MCF 10A (cell line): ENCODE measurements at places on chromosomes 5 and 9. TPM values are rescaled to one million over a fixed set of nuclear protein-coding genes. Genes with fewer than 3 reads are reported as not detected.

DNA sequence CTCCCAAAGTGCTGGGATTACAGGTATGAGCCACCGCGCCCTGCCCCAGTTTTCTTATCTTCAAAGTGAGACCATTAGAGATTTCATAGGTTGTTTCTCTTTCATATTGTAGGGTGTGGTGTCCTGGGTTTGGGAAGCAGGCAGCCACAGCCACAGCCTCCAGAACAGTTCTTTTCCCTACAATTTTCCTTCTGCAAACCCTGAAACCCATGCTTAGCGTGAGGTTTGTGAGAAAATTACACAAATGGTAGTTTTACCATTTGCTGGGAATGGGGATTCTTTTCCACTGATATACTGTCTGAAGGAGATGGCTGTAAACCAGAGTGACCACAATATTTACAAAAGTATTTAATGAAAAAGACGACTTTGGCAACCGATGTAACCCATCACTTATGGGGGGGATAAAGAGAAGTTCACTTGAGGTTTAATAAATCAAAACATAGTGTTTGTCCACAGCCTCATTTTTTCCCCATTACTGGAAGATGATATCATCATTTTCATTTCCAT lies 26.7 kb upstream of the ECM2 start:
- no peaks in the 10 kb centered on the region for H3K4me1 ChIP-seq
- no peaks in the 10 kb centered on the region for H3K27me3 ChIP-seq
- DNase-seq, result no peak
- no peak overlapping the region for H3K27ac ChIP-seq

OSTF1 gene
- 18.3 and 21.1 TPM in 2 replicates for total RNA-seq

ADAMTS16 gene
- not detected in 2 replicates for total RNA-seq

DNA sequence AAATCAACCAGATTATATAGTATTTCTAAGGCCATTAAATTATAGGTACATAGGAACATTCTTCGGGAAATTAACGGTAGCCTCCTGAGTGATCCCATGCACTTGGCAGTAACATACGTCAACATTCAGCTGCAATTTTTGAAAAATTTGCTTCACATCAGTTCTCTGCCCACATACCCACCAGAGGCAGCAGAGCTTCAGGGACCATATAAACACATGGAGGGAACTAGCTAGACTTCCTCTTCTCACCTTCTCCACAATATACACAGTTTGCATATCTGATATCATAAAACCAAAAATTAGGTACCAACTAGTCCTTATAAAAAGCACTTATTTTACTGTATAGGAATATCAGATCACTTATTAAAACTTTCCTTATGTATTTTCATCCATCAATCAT lies 4.8 kb downstream of the PSIP1 start:
- no peak overlapping the region for H3K27ac ChIP-seq
- peaks cover 18% of the 10 kb centered on the region for H3K4me1 ChIP-seq
- H3K36me3 ChIP-seq, result peaks cover 53% of the 10 kb centered on the region
- no peak overlapping the region for H3K4me3 ChIP-seq
- no peak for DNase-seq
- H3K27me3 ChIP-seq, result no peaks in the 10 kb centered on the region
